ENCODE measurements at places on chromosomes 7 and 10. TPM values are rescaled to one million over a fixed set of nuclear protein-coding genes. Genes with fewer than 3 reads are reported as not detected.

UPK3BL1 gene
- 11.5 TPM for total RNA-seq

SPDYE16 gene
- total RNA-seq = 0.14 TPM

OR2A5 gene
- total RNA-seq = not detected

SPDYE17 gene
- not detected for total RNA-seq

MACROH2A2 gene
- 10.7 TPM for total RNA-seq
